ENCODE measurements at places on chromosomes 7 and 10.
A peak's percentile ranks its signal among the peaks of the same experiment; 100 is the strongest.

- DNase-seq = peak; percentile 30
Measured at GRCh38 chr10:71727738-71728737, 8.5 kb upstream of the C10orf105 start.

- DNase-seq = no peak
Measured at GRCh38 chr10:104680467-104681401, 39.6 kb downstream of the SORCS3 start.

DNA sequence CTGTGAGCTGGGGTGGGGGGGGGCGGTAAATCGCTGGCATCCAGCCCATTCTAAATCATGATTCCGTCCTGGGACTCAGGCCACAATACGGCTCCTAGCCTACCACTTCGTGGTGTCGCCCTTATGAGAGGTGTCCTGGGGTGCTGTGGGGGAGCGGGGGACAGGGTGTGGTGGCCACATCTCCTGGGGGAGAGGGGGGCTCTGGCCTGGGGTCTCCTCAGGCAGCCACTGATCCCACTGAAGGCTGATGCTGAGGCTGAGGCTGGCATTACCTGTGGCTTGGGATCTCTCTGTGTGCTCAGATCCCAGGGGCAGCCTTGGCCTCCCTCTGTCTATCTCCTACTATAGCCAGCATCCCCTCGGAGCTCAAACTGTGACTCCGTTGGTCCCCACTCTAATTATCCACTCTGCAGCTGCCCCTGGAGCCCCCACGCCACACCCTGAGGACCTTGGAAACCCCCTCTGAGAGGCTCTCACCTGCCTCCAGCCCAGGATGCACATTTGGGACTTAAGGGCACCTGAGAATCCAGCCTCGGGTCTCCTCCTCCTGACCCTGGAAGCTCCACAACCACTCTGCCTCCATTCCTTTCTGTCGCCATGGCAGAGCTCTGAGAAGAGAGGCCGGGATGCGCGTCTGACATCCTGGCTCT is 249.3 kb upstream of the TCERG1L start:
- DNase-seq = no peak

GRCh38 chr10:127102176-127102575 is 94.2 kb downstream of the INSYN2A start:
- DNase-seq = no peak

- no peak for DNase-seq
Measured at GRCh38 chr7:112596981-112597380, 116.2 kb downstream of the LSMEM1 start.

DNA sequence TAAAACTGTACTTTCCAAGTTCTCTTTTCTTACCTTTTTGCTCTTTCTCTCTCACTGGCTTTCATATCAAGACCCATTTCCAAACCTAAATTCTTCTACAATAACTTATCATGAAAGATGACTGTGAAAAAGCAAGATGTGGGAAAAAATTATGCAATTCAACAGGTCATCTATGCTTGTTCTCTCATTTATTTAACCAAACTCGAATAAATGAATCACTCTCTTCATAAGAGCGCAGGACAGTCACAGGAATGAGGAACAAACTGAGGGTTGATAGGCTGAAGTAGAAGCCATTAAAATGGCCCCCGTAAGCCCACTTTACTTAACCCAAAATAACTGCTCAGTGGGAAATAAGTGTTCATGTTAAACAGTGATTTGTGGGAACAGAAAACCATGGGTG is 1289.7 kb upstream of the SORCS1 start:
- no peak for DNase-seq

Measured in NCI-H524 treated with DMSO at 0.1 percent for 48 hours (cell line).